ENCODE measurements at places on chromosomes 13 and 19.

GRCh38 chr19:33698576-33699435, 77.1 kb downstream of the CHST8 start:
- DNase-seq = no peak

GRCh38 chr13:75769141-75769905, 133.2 kb downstream of the LMO7 start:
- DNase-seq = no peak

- DNase-seq = no peak
Measured at GRCh38 chr13:25727810-25728209, 324.0 kb downstream of the SHISA2 start.

DNA sequence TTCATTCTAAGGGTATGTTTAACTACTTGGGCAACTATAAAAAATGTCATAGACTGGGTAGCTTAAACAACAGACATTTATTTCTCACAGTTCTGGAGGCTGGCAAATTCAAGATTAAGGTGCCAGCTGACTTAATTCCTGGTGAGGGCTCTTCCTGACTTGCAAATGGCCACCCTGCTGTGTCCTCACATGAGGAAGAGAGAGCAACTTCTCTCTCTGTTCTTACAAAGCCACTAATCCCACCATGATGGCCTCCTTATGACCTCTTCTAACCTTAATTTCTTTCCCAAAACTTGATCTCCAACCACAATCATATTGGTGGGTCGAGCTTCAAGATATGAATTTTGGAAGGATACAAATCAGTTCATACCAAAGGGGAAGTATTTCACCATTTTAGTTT, 399.0 kb downstream of the DCT start:
- no peak for DNase-seq

- no peak for DNase-seq
Measured at GRCh38 chr13:84137292-84137691, 255.0 kb upstream of the SLITRK1 start.

All from anterior cingulate cortex (tissue), 58 donors.